Right renal pelvis (tissue), 4 donors: ENCODE measurements at places on chromosomes 5 and 9.

DNA sequence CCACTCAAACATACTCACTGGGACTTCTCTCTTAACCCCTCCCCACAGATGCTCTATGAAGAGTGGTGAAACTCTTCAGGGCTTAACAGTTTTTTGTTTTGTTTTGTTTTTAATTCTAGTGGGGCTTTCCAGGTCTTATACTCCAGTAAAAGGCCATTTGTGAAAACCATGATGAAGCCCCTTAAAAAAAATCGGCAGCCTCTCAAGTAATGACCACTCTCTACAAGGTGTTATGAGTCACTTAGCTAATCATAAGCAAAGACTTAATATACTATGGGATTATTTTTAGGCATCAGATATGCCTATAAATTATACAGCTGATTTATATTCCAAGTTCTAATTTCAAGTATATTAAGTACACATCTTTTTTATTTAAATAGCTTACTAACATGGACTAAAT lies 607.9 kb downstream of the RAB3C start:
- DNase-seq, result no peak

DNA sequence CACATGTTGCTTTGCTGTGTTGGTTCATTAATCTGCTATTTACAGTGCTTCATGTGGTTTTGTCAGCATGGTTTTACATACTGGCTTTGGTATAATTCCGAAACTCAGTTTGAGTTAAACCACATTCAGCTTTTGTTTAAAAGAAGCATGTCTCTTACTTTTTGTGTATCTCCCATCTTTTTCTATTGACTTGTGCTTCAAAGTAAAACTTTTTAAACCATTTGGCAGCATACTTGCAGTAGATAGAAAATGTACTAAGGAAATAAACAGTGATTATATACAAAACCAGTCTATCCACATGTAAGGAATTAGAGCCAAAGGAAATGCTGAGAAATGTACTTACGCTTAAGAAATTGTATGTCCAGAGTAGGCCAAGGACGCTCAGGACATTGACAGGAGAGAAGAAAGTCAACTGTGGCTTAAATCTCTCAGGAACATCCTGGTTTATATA lies 286.9 kb downstream of the ARHGEF28 start:
- no peak for DNase-seq

DNA sequence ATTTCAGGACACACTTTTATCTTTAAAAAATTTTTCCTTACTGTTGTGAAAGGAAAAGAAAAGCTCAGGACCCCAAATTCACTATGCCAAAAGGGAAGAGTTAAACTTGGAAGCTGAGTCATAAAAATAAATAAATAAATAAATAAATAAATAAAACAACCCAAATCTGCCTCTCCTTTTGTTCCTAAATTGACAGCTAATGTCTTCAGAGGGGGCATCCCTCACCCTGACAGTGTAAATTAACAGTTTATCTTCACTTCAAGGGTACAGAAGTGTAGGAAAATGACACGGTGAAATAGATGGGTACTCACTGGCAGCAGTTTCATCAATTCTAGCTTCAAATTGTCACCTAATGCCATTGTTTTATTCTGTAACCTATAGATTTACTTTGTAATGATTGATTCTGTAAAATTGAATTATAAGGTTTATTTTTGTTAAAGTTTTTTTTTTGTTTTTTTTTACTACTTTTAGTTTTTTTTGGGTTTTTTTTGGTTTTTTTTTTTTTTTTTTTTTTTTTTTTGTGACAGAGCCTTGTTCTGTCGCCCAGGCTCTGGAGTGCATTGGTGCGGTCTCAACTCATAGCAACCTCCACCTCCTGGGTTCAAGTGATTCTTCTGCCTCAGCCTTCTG lies 18.5 kb upstream of the ANXA1 start:
- DNase-seq, result no peak

GRCh38 chr5:98911280-98912040 lies 17.3 kb downstream of the CHD1 start:
- no peak for DNase-seq

DNA sequence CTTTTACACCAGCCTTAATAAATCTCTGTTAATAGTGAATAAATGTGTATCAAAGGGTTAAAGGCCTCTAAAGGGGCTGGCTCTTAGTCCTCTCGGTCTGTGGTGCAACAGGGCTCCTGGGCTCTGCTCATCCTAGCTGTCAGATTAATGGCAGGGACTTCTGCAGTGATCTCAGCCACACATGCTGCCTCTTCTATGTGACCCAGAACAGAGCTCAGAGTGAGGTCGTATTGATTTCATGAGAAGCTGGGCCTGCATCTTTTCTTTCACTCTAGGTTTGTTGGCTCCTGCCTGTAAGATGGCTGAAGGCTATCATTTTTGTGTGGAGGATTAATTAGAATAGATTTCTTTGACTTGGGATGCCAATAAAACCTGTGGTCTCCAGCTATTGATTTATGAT lies 165.0 kb upstream of the GLRA1 start:
- no peak for DNase-seq

- no peak for DNase-seq
Observed at GRCh38 chr5:159638954-159639559, 277.2 kb upstream of the ADRA1B start.
